ENCODE measurements at places on chromosomes 5 and 9.

GRCh38 chr5:162068412-162068811 is 839 bp downstream of the GABRG2 start:
- no peak for DNase-seq

DNA sequence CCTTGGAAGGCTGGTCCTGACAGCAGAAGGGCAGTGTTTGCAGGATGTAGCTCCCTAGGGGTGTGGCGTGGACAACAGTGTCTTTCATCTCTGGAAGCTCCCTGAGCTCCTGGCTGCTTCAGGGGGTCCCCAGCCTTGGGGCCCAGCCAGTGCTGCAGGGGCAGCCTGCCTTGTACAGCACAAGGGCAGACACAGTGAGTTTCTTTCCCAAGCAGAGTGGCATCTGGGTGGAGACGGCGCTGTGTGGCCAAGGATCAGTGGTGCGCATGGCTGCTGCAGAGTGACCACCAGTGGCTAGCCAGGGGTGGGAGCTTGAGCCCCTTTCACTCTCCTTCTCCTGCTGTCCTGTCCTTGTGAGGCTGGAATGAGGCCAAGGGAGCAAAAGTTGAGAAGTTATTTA is 7.6 kb upstream of the IRX4 start:
- no peak for DNase-seq

GRCh38 chr9:19431361-19432171 is 22.8 kb downstream of the ACER2 start:
- no peak for DNase-seq

- DNase-seq, result no peak
Observed at GRCh38 chr5:137734331-137734730, 1.6 kb downstream of the KLHL3 start.

GRCh38 chr9:134971196-134971595 is 53.5 kb upstream of the FCN1 start:
- no peak for DNase-seq

- no peak for DNase-seq
Observed at GRCh38 chr5:102589661-102590060, 90.9 kb upstream of the SLCO6A1 start.

DNA sequence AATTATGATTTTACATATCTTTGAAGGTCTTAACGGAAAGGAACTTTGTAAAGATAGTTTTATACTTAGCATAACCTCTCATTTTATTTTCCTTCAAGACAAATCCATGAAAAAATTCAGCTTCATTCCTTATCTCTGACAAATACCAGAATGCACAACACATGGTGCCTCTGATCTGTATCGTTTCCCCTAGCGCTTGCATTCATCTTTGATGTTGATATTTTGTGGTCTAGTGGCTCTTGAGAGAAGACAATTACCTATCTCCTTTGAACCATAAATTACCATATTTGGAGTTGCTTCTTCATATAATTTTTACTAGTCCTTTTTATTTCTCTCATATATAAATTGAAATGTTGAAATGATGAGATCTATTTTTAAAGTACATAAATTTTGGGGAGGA is 551.3 kb downstream of the PDE4D start:
- no peak for DNase-seq

GRCh38 chr5:143129910-143130612 is 273.4 kb downstream of the NR3C1 start:
- DNase-seq, result no peak

DNA sequence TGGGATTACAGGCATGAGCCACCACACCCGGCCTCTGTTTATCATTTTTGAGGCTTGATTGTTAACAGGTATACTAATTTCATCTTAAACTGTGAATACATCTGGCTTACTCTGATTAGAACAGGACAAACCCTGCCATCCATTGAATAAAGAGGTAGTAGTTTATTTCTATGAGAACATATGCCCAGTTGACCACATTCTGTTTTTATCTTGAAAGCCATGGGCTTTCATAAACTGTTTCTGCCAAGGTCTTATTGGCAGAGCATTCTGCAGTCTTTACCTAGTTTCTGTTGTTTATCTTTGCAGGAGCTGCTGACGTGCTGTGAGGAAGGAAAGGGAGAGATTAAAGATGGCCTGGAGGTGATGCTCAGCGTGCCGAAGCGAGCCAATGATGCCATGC is 184.9 kb upstream of the OTULINL start:
- DNase-seq, result no peak

- DNase-seq, result peak; percentile 22
Observed at GRCh38 chr5:142143878-142144277, 35.3 kb downstream of the NDFIP1 start.

- peak; percentile 89 for DNase-seq
Observed at GRCh38 chr5:154197801-154198491, 7.4 kb downstream of the GALNT10 start.

- DNase-seq, result no peak
Observed at GRCh38 chr5:159588941-159589340, 258.7 kb upstream of the IL12B start.

- DNase-seq, result no peak
Observed at GRCh38 chr9:13282998-13283397, 3.5 kb upstream of the MPDZ start.

- no peak for DNase-seq
Observed at GRCh38 chr5:33129309-33129708, 311.5 kb upstream of the TARS1 start.

All from RCC 7860 (cell line).